GOT3 (cell line): ENCODE measurements at places on chromosomes 16 and 17.

- no peak for DNase-seq
Measured at GRCh38 chr17:55585629-55586028, 74.4 kb upstream of the SMIM36 start.

GRCh38 chr17:3924512-3925350 lies 8.5 kb upstream of the P2RX1 start:
- DNase-seq, result no peak

- no peak for DNase-seq
Measured at GRCh38 chr16:5647051-5647450, 549.5 kb upstream of the EEF2KMT start.

DNA sequence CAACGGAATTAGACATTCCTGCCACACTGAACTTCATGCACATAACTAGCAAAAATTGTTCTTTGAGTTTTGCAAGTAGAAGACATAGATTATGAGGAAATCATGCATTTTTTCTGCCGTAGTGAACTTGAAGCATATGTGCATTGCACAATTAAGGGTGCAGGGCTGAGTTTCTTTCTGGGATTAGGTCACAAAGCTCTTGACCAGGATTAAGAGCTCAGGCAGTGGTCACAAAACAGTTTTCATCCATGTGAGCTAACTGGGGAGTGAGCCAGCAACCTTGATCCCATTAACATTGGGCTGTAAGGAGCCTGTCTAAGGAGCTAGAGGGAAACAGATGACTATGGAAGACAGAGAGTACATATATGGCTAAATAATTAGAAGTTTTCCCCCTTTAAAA lies 143.7 kb downstream of the PMP22 start:
- DNase-seq, result no peak
